ENCODE measurements at places on chromosomes 12 and 14.

GRCh38 chr12:6952863-6953441 lies 1.8 kb downstream of the PTPN6 start:
- no peak for DNase-seq

DNA sequence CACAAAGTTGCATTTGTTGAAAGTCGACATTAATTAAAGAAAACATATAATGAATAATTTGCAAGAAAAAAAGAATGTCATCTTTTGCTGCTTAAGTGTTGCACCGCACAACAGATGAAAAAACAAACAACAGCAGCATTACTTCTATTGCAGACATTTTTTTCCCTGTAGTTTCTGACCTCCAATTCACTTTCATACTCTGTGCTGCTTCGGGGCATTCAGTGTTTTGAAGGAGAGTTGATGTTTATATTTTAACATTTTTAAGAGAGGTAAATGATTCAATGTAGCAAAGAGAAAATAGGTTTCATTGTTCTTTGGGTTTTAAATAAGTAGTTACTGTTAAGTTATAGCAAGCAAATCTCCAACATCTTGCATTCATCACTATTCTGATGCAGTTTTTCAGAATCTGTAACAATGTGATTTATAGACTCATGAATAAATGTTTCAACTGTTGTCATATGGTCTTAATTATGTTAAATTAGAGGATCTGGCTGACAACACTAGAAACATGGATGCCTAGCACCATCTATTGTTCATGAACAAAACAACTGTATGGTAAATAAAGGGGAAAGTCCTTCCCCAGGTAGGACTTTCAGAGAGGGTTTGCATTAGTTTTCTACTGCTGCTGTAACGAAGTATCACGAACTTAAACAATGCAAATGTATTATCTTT lies 168.1 kb downstream of the BCAT1 start:
- DNase-seq: no peak

DNA sequence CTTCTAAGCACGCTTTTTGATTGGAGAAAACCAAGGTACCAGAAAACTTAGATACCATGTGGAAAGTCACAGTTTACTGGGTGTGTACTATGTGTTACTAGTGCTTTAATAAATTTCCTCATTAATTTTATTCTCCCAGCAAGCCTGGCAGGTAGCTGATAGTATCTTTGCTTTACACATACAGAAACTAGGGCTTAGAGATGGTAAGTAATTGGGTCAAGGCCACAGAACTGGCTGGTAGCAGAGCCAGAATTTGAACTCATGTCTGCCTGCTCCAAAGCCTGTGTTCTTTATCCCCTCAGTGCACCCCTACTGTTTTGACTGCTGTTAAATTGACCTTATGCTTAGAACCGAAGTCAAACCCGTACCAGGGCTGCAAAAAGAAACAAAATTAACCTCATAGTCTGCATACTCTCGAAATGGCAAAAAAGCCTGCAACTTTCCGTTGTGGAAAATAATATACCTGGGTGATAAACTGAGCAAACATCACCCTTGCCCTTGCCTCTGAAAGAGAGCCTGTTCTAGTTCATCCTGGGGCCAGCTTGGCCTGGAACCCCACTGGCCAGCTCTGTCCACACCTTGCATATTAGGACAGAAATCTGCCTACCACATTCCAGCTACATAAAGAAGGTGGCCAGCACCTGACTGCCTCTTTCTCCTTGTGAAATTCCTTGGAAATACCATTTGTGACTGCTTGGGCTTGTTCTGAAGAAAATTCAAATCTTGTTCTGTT lies 118.9 kb downstream of the ETV6 start:
- DNase-seq: no peak

DNA sequence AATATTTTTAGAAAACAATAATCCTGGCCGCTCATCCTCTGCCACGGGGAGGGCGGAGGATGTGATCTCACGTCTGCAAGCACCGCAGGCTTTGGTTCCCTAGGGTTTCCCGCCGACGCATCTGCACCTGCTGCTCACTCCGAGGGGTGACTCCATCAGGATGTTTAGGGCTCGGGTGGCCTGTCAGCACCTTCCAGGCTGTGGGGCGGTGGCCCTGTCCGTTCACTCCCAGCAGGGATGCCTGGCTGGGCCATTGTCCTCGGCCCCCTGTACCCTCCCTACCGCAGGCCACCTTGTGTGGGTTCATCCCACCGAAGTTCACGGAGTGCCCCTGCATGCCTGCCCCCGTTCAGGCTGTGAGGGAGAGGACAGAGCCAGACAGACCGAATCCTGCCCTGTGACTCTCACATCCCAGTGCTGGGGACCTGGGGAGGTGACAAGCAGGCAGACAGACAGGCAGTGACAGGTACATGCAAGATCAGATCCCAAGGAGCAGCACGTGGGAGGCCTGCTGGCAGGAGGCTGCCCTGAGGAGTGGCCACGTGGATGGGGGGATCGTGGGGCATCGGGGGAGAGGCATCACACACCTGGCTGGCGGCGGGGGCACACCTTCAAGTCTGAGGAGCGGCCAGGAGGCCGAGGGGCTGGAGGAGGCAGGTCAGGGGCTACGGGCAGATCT lies 112.6 kb downstream of the ADGRD1 start:
- DNase-seq: no peak

GRCh38 chr12:46260913-46261476 lies 7.8 kb downstream of the SLC38A1 start:
- DNase-seq: no peak

DNA sequence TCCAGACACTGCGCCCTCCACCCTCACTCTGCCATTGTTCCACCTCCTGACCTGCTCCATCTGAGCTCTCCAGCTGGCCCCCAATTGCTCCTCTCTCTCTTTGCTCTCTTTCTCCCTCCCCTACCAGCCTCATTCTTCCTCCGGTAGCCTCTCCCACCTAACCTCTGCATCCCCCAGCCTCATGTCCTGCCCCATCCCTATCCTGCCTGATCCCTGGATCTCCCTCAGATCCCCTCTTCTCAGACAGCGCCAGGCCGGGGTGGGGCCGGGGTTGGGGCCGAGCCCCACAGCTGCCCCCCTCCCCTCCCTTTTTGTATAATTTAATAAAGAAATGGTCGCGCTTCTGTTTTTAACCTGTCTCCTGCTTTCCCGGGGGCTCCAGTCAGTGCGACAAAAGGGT lies 1.7 kb upstream of the LAG3 start:
- DNase-seq: no peak

DNA sequence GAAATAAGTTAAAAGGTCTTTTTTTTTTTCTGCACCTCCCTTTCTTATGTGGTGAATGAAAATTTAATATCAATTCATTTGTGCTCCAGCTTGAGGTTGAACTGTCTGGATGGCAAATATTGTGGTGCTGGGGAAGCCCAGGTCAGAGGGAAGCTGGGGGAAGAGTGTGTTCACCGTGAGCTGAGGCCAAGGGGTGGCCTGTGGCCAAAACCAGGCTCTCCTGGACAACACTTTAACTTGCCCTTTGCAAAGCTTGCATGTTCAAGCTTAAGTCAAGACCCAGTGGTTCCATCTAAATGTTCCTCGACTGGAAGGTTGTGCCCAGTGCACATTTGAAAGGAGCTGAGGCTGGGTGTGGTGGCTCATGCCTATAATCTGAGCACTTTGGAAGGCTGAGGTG lies 28.8 kb downstream of the DRAM1 start:
- no peak for DNase-seq

DNA sequence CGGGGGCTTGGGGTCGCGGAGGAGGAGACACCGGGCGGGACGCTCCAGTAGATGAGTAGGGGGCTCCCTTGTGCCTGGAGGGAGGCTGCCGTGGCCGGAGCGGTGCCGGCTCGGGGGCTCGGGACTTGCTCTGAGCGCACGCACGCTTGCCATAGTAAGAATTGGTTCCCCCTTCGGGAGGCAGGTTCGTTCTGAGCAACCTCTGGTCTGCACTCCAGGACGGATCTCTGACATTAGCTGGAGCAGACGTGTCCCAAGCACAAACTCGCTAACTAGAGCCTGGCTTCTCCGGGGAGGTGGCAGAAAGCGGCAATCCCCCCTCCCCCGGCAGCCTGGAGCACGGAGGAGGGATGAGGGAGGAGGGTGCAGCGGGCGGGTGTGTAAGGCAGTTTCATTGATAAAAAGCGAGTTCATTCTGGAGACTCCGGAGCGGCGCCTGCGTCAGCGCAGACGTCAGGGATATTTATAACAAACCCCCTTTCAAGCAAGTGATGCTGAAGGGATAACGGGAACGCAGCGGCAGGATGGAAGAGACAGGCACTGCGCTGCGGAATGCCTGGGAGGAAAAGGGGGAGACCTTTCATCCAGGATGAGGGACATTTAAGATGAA lies 630 bp downstream of the FOS start:
- DNase-seq: peak; percentile 87

GRCh38 chr12:93378998-93379325 lies 1.2 kb downstream of the NUDT4 start:
- DNase-seq: no peak

- DNase-seq: no peak
Measured at GRCh38 chr12:109446-109845, 42.9 kb downstream of the IQSEC3 start.

DNA sequence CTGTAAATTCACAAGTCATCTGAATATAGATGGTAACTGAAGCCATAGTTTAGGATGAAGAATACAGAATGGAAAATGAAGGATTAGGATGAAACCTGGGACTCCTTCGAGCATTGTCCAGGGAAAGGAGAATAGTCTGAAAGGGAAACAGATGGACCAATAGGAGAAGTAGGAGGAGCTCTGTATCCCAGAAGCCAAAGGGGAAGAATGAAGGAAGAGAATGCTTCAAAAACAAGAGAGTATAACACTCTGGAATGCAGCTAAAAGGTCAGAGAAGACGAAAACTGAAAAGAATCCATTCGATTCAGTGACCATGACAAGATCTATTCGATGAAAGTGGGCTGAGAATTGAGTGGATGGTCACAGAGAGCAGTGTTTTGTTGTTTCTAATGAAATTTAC lies 1.0 kb downstream of the GMFB start:
- peak; percentile 26 for DNase-seq

DNA sequence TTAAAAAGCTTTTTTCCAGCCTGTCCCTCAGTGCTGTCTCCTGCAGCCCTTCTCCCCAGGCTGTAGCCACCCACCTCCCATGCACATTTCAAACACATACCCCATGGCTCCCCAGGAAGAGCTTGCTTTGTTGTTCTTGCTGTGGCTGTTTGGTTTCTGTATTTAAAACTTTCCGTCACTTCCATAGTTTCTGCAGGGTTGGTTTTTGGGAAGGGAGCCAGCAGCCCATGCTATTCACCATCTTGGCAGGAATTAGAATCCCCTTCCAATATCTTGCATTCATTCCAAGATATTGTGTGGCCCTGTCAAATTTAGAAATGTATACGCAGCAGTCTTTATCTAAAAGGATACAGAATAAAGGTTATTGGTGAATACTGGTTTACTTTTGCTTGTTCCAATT lies 29.6 kb downstream of the CFAP251 start:
- DNase-seq: no peak

DNA sequence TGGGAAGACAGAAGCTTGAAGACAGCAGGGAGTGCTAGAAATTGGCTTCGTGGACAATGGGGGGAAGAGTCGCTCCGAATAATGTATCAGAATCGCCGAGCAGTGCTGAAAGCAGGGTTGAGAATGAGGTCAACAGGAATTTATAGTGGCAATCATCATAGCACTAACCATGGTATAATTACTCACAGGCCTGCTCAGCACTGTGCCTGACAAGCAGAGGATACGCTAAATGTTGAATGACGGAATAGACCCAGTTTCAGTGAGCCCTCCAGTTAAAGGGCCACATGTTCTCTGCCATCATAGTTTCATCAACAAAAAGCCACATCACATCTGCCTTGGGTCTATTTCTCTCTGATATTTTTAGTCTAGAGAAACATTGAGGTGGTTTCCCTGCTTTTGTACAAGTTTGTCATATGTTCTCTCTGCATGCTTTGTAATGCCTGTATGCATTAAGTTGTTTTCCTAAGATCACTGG lies 130.3 kb upstream of the EGLN3 start:
- DNase-seq: peak; percentile 60

DNA sequence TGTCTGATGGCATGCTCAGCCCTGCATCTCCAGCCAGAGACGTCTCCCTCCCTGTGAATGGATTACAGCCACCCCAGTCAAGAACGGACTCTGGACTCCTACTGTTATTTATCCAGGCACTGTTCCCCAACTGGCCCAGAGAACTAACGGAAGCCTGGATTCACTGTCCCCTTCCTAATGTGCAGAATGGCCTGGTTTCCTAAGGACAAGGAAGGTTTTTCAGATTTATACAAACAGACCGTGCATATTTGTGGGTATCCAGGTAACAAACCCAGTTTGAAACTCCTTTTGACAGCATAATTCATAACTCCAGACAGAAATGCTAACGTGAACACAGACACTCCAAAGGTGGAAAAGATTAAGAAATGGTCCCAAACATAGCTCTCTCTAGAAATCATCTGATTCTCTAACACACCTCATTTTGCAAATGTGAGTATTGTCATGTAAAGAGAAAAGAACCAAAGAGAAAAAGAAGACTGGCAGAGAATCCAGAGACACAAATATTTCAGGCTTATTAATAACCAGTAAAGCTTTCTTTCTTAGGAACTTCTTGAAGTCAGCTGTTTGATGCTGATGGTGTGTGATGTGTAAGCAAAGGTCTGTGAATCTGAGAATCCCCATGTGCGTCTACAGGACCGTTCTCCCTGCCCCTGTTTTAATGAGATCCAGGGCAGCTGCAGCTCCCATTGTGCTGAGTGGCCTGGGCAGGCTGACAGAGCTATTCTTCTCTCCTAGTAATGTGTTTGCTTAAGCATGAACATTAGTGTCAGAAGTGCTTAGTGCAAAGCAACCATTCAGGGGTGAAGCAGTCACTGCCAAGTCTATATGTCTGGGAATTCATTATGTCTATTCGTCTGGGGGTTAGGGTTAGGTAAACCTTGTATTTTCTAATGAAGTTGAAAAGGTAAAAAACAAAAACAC lies 86.8 kb upstream of the HIF1A start:
- DNase-seq: peak; percentile 95

GRCh38 chr14:102530828-102531478 lies 21.4 kb upstream of the ANKRD9 start:
- no peak for DNase-seq

- DNase-seq: no peak
Measured at GRCh38 chr14:53620890-53621289, 335.7 kb downstream of the BMP4 start.

DNA sequence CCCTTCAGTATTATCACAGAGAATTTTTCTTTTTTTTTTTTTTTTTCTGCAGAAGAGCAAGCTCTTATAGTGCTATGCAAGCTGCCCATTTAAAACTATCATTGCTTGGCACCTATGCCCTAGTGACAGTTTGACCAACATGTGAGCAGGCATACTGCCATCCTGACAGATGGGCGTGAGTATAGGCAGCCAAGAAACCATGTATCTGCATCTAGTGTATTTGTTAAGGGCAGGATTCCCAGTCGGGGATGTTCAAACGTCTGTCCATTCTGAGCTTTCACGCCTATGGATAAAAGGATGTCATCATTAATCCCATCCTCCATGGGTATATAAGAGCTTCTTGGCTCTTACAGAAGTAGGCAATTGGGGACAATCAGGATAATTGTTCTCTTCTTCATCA lies 8.8 kb downstream of the VRK1 start:
- no peak for DNase-seq

GRCh38 chr12:65640489-65640901 lies 183.8 kb upstream of the HMGA2 start:
- DNase-seq: no peak

Data from retina (tissue), 1 donor.